Mesenchymal stem cell (in vitro differentiated cells and primary cell): ENCODE measurements at places on chromosomes 2 and 18.

GRCh38 chr18:7617738-7618422, 50.8 kb downstream of the PTPRM start:
- peak; percentile 75 for DNase-seq
- no peaks in the 10 kb centered on the region for H3K27me3 ChIP-seq
- H3K4me3 ChIP-seq: no peak overlapping the region
- H3K36me3 ChIP-seq: no peaks in the 10 kb centered on the region

DNA sequence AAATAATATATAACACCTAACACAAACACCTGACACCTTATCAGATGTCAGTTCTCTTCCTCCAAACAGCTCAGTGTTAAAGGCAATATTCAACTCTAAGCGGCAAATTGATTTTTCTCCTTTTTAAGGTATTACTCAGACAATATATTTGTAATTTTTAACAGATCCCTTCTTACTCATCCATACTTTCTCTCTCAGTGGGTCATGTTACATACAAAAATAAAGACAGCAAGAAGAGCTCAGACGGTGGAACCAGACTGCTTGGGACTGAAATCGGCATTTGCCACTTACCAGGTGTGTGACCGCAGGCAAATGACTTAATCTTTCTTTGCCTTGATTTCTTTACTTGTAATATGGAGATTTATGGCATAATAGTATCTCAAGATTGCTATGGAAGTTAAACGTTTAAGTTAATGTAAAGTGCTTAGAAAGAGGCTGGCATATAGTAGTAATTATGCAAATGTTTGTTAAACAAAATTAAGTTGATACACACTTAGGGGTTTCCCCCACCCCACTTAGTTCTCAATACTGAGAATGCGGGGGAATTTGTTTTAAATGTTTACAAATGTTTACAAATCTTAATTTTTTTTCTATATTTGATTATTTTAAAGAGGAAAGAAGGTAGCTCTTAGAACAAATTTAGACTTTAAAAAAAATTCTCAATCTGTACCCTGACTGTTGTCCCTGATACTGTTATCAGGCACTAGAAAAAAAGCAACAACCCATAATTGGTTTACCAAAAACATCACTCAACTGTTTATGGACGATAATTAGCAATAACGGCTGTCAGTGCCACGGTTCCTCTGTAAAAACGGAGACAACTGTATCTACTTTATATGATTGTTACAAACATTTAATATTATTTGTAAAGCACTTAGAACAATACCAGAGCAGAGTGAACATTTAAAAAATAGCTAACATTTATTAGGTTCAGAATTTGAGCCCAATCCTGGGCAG, 25.6 kb downstream of the MAP3K2 start:
- H3K27ac ChIP-seq: no peak overlapping the region
- no peak overlapping the region for H3K4me3 ChIP-seq
- peaks cover 6% of the 10 kb centered on the region for H3K4me1 ChIP-seq
- H3K36me3 ChIP-seq: no peaks in the 10 kb centered on the region
- H3K27me3 ChIP-seq: no peaks in the 10 kb centered on the region
- no peak for DNase-seq

GRCh38 chr18:78786776-78787175, 192.8 kb upstream of the SALL3 start:
- H3K36me3 ChIP-seq: no peaks in the 10 kb centered on the region
- H3K27ac ChIP-seq: no peak overlapping the region
- H3K4me1 ChIP-seq: no peaks in the 10 kb centered on the region
- no peaks in the 10 kb centered on the region for H3K27me3 ChIP-seq
- no peak overlapping the region for H3K4me3 ChIP-seq

GRCh38 chr2:214699236-214699635, 110.2 kb downstream of the BARD1 start:
- no peak overlapping the region for H3K27ac ChIP-seq
- no peaks in the 10 kb centered on the region for H3K36me3 ChIP-seq
- peaks cover 2% of the 10 kb centered on the region for H3K4me1 ChIP-seq
- DNase-seq: no peak
- no peaks in the 10 kb centered on the region for H3K27me3 ChIP-seq

- peaks cover 15% of the 10 kb centered on the region for H3K36me3 ChIP-seq
- H3K4me1 ChIP-seq: peaks cover 26% of the 10 kb centered on the region
- no peak overlapping the region for H3K27ac ChIP-seq
- DNase-seq: no peak
- H3K27me3 ChIP-seq: no peaks in the 10 kb centered on the region
- peak overlapping the region; percentile 75 for H3K4me3 ChIP-seq
Observed at GRCh38 chr2:25340181-25340921, 1.4 kb downstream of the DNMT3A start.

DNA sequence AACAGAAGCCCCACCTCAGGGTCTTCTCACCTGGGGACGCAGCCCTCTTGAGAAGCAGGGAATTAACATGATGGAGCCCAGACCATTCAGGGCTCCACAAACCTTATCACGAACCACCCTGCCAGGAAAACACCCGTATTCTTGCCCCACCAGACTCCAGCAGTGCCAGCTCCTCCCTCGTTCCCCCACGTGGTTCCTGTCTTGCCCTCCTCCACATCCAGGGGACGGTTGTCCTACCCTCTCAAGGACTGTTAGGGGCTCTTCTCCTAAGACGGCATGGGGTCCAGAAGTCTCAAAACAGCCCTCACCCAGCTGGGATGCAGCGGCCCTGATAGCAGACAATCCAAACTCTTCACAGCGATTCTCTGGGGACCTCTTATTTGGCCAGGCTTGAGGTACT, 372.2 kb upstream of the HS6ST1 start:
- no peaks in the 10 kb centered on the region for H3K36me3 ChIP-seq
- peaks cover 20% of the 10 kb centered on the region for H3K27me3 ChIP-seq
- no peak overlapping the region for H3K27ac ChIP-seq

DNA sequence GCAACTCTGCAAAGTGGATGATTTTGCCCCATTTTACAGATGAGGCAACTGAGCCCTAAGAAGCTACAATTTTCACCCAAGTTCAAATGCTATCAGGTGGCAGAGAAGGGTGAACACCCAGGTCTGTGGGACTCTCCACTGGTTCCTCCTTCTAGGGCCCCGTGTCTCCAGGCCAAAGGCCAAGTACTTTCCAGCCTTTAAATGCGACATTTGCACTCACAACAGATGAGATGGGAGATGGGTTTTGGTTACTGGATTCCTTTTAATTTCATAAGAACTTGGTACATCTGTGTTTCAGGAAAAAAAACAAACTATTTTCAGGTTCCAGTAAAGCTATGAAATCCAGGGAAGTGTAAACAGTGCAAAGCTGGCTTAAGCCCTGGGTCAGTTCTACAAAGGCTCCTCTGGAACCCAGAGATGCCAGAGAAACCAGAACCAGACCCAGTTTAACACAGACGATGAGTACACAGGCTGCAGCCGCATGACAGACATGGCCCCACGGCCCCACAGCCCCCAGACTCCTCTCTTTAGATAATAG, 361.7 kb downstream of the ANAPC1 start:
- H3K4me3 ChIP-seq: no peak overlapping the region
- peaks cover 2% of the 10 kb centered on the region for H3K4me1 ChIP-seq
- peak; percentile 78 for DNase-seq

DNA sequence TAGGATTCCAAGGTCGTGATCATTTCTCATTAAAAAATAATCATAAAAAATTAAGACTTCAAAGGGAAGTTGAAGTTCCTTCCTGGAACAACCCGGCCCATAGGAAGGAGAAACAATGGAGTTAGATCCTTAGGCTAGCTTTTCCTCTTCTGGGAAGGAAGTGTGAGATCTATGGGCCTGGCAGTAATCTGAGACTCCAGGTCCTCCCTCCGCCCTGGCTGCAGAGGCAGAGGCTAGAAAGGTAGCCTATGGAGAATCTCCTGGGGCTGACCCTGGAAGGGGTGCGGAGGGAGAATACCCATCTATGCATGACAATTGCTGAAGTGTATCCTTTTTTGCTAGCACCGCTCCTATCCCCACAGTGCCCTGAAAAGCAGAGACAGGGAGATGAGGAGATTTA, 37.9 kb downstream of the TRIB2 start:
- no peak overlapping the region for H3K4me3 ChIP-seq
- no peak overlapping the region for H3K27ac ChIP-seq
- H3K36me3 ChIP-seq: no peaks in the 10 kb centered on the region

GRCh38 chr2:12839339-12839738, 122.6 kb downstream of the TRIB2 start:
- H3K27me3 ChIP-seq: no peaks in the 10 kb centered on the region
- H3K4me1 ChIP-seq: no peaks in the 10 kb centered on the region
- no peak for DNase-seq
- no peaks in the 10 kb centered on the region for H3K36me3 ChIP-seq
- H3K27ac ChIP-seq: no peak overlapping the region
- H3K4me3 ChIP-seq: no peak overlapping the region

- no peak overlapping the region for H3K27ac ChIP-seq
- no peaks in the 10 kb centered on the region for H3K27me3 ChIP-seq
- peaks cover 3% of the 10 kb centered on the region for H3K36me3 ChIP-seq
- peaks cover 10% of the 10 kb centered on the region for H3K4me1 ChIP-seq
- DNase-seq: peak; percentile 96
Observed at GRCh38 chr18:7902399-7902839, 335.3 kb downstream of the PTPRM start.

DNA sequence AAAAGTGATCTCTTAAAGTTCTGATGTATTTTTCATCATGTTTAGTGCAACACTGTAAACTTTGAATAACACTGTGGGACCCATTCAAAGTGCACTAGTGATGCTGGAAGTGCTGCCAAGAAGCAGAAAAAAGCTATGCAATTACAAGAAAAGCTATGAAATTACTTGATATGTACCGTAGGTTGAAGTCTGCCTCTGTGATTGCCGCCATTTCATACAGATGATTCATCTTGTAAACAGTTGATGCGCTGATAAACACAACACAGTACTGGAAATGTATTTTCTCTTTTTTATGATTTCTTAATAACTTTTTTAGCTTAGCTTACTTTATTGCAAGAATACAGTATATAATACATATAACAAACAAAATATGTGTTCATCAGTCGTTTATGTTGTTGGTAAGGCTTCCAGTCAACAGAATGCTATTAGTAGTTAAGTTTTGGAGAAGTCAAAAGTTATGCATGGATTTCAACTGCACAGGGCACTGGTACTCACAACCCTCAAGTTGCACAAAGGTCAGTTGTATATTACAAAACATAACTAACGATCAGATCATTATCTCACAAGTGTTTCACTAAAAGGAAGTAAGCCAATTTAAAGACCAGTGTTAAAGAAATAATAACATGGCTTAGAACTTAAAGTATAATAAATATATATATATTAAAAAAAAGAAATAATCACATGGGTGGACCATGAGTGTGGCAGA, 82.0 kb downstream of the SGPP2 start:
- no peaks in the 10 kb centered on the region for H3K4me1 ChIP-seq
- DNase-seq: peak; percentile 23
- H3K4me3 ChIP-seq: no peak overlapping the region
- no peak overlapping the region for H3K27ac ChIP-seq

GRCh38 chr2:112542984-112543661, 858 bp downstream of the POLR1B start:
- peak; percentile 41 for DNase-seq
- H3K27ac ChIP-seq: no peak overlapping the region
- no peaks in the 10 kb centered on the region for H3K27me3 ChIP-seq

- no peak overlapping the region for H3K4me3 ChIP-seq
- H3K4me1 ChIP-seq: no peaks in the 10 kb centered on the region
- H3K27me3 ChIP-seq: no peaks in the 10 kb centered on the region
- no peak for DNase-seq
Observed at GRCh38 chr2:108115868-108116267, 123.9 kb upstream of the SULT1C3 start.

DNA sequence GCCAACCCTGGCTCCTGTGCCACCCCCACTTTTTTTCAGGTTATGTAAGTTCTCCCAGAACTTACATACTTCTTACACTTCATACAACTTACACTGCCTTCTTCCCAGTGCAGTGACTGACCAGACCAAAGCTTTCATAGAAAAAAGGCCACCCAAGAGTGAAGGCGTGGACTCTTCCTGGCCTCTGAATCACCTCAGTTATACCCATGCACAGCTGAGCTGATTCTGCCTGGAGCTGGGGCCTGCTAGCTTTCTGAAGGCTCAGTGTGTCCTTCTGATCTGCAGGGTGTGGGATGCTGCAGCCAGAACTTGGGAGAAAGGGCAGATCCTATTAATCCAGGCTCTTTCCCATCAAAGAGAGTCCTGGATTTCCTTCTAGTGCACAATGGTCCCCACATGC, 216.1 kb downstream of the TTC32 start:
- no peaks in the 10 kb centered on the region for H3K27me3 ChIP-seq
- H3K27ac ChIP-seq: no peak overlapping the region
- no peak for DNase-seq

DNA sequence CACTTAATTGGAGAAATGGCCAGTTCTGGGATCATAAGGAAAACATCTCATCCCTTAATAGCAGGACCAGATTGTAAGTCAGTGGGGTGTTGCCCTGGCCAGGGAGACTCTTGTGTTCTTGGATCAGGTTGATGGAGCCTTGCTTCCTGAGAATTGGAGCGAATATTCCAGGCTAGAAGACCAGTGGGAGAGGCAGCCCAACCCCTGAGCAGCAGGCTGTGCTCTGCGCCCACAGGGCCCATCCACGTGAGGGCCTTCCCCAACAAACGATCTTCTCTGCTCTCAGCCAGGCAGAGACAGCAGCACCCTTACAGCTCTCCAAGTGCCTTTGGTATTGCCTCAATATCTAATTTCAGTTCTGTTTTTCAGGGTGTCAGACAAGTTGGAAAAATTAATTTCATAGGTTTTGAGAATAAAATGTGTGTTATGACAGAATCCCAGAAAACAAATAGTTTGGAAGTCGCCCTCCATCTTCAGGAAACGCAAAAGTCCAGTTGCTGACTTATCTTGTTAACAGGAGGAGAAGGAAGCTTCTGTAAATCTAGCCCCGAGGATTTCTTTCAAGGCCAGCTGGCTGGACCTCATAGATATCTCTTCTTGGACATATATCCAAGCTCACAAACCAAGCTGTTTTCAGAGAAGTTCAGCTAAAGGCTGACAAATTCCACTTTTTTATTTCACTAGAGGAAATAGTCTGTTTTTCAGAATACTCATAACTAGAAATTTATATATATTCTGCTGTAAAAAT, 105.5 kb downstream of the COPS8 start:
- H3K4me1 ChIP-seq: peaks cover 17% of the 10 kb centered on the region
- H3K27me3 ChIP-seq: no peaks in the 10 kb centered on the region
- no peak overlapping the region for H3K4me3 ChIP-seq
- H3K36me3 ChIP-seq: no peaks in the 10 kb centered on the region
- no peak overlapping the region for H3K27ac ChIP-seq
- DNase-seq: no peak

DNA sequence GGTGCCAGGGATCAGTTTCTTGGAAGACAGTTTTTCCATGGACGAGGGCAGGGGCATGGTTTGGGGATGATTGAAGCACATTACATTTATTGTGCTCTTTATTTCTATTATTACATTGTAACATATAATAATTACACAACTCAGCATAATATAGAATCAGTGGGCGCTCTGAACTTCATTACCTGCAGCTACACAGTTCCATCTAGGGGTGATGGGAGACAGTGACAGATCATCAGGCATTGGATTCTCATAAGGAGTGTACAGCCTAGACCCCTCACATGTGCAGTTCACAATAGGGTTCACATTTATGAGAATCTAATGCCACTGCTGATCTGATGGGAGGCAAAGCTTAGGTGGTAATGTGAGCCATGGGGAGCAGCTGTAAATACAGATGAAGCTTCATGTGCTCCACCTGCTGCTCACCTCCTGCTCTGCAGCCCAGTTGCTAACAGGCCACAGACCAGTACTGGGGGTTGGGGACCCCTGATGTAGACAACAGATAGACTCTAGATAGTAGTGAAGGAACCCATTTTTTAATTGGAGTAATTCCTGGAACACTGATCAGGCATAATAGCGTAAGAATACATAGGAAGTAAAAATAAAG, 41.5 kb upstream of the MC4R start:
- no peaks in the 10 kb centered on the region for H3K4me1 ChIP-seq
- peak; percentile 38 for DNase-seq
- no peak overlapping the region for H3K4me3 ChIP-seq
- H3K27me3 ChIP-seq: no peaks in the 10 kb centered on the region
- no peak overlapping the region for H3K27ac ChIP-seq

GRCh38 chr18:31555971-31556747, 35.5 kb upstream of the TTR start:
- peak overlapping the region; percentile 1 for H3K4me3 ChIP-seq
- H3K27me3 ChIP-seq: no peaks in the 10 kb centered on the region
- H3K27ac ChIP-seq: no peak overlapping the region
